ENCODE measurements at places on chromosomes 6 and 20.
A peak's percentile ranks its signal among the peaks of the same experiment; 100 is the strongest.

GRCh38 chr20:39661833-39662232 is 699.7 kb downstream of the DHX35 start:
- peak; percentile 76 for DNase-seq

GRCh38 chr6:3075772-3076113 is 7.4 kb downstream of the RIPK1 start:
- DNase-seq, result no peak

DNA sequence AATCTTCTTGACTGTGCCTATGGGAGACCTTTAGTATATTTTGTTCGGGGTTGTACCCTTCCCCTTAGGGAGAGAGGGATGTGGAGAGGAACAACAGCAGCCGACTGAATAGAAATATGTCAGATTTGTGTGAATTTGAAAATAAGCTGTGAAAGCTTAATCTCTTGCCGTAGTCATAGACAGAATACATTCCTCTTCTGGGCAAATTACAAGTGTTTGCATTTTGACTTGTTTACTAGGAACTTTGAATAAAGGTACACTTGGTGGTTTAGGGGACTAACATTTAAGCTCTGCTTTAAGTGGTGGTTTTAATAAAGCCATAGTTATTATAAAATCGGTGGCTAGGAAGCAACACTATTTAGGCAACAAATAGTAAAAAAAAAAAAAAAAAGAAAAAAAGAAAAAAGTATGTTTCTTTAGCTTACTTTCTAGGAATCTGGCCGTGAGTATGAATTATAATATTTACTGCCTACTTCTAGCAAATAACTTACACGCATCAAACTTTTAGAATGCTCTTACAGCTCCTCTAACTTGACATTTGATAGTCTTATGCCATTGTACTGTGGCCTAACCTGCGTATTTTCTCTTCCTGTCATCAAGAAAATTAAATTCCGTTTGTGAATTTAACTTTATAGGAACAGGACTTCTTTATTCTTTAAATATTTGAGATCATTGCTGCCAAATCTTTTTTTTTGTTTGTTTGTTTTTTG is 65.1 kb downstream of the ZBTB2 start:
- DNase-seq, result no peak

GRCh38 chr6:127279815-127280214 is 13.2 kb downstream of the RNF146 start:
- DNase-seq, result no peak

- DNase-seq, result no peak
Measured at GRCh38 chr20:62061851-62062423, 3.7 kb downstream of the TAF4 start.

GRCh38 chr6:168990019-168990751 is 263.5 kb downstream of the THBS2 start:
- DNase-seq, result no peak

- DNase-seq, result no peak
Measured at GRCh38 chr20:62723768-62724450, 15.3 kb downstream of the NTSR1 start.

DNA sequence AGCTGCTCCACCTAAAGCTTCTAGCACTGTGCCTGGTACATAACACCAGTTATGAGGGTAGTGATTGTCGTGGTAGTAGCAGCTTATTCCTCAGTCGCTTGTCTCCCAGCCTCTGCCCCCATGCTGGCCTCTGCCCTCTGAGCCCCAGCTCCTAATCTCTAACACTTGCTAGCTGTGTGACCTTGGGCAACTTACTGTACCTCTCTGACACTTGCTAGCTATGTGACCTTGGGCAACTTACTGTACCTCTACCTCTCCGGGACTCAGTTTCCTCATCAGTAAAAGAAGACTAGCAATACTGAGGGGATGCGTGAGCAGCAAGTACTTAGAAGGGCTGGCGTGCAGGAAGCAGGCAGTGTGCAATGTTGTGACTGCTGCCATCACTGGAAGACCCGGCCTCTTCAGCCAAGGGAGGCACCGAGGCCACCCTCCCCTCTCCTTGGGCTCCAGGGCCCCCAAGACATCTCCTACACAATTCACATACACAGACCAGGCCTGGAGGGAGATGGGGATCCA is 9.9 kb downstream of the MDFI start:
- DNase-seq, result no peak

GRCh38 chr6:159817951-159818739 is 18.1 kb downstream of the PNLDC1 start:
- DNase-seq, result no peak

DNA sequence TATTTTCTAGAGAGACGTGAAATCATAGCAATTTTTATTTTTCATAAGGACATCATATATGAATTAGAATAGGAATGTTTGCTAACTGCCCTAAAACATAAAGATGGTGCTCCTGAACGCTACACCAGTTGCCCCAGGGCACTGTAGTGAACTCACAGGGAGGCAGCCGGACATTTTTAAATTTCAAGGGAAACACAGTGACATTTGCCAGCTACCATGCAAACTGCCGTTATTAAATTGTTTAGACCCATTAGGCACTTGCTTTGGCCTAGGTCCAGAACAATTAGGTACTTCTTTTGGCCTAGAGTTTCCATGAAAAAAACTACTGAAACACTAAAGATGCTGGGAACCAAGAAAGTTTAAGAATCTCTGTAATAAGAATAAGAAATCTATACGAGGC is 24.9 kb upstream of the CFAP206 start:
- DNase-seq, result no peak

- DNase-seq, result no peak
Measured at GRCh38 chr6:88074791-88075190, 27.1 kb downstream of the SPACA1 start.

- DNase-seq, result no peak
Measured at GRCh38 chr6:100126790-100127484, 132.9 kb upstream of the MCHR2 start.

DNA sequence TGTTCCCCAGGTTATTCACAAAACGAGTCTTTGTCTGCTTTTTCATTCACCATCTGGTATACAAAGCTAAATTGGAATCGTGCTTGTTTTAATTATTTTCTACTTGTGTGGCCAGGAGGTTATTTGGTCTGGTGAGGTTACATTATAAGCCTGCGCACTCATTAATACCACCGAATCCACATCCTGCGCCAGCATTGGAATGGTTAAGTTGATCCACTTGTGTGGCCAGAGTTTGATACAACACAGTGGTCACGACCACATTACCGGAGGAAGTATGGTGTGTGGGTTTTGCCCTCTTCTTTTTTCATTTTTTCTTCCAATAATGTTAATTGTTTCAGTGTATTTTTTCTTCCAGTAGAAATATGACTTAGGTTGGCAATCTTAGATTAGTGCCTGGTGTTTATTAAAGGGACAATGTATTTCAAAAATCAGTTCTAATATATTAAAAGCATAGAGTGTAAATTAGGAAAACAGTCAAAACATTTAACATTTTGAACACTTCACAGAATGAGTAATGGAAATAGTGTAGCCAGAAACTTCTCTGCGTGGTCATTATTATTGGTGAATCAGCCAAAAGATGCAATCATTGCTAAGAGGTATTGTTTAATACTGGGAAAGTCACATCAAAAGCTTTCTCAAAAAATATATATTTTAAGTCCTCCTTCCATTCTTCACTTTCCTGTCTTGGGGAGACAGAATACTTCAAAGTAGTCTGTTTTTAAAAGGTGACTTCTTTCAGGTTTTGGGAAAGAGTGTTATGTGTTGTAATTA is 84.5 kb downstream of the JARID2 start:
- DNase-seq, result no peak

DNA sequence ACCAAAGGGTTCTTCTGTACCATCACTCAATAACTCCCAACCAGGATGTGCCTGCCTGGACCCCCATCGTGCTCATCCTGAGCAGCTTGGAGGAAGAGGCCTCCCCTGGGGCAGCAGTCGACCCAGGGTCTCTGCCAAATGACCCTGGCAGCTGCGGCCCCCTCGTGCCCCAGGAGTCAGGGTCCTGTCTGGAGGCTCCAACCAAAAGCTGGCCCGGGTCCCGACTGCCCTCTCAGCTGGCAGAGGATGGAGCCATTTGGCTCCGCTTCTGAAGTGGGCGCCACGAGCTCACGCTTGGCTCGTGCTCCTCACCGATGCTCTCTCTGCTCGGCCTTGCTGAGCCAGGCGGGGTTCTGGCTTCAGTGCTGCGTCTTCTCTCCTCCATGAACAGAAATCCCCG is 56.8 kb downstream of the TFAP2C start:
- no peak for DNase-seq

- DNase-seq, result no peak
Measured at GRCh38 chr6:142784344-142784743, 160.6 kb downstream of the HIVEP2 start.

- DNase-seq, result peak; percentile 13
Measured at GRCh38 chr20:52410731-52411234, 219.2 kb upstream of the ZFP64 start.

GRCh38 chr20:59673998-59674445 is 69.7 kb downstream of the PHACTR3 start:
- DNase-seq, result no peak

GRCh38 chr20:34155836-34156235 is 43.8 kb upstream of the EIF2S2 start:
- no peak for DNase-seq

GRCh38 chr6:12593771-12594529 is 122.6 kb upstream of the PHACTR1 start:
- no peak for DNase-seq

DNA sequence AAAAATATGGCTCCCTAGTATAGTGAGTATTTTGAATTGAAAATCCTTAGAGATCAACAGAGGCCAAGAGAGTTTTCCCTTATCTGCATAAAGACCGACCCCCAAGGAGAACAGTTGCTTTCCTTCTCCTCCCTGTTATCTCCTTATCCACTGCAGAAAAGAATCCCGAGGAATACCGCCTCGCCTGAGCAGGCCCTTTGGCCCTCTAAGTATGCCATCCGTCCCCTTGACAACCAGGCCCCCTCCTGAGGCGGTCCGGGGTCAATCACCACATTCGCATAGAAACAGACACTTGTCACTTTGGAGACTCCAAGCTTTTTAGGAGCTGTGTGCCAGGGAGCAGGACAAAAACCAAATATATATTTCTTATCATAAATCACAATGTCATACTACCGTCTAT is 15.9 kb upstream of the GGTLC1 start:
- DNase-seq, result no peak

GRCh38 chr6:142700032-142700431 is 244.9 kb downstream of the HIVEP2 start:
- DNase-seq, result no peak

DNA sequence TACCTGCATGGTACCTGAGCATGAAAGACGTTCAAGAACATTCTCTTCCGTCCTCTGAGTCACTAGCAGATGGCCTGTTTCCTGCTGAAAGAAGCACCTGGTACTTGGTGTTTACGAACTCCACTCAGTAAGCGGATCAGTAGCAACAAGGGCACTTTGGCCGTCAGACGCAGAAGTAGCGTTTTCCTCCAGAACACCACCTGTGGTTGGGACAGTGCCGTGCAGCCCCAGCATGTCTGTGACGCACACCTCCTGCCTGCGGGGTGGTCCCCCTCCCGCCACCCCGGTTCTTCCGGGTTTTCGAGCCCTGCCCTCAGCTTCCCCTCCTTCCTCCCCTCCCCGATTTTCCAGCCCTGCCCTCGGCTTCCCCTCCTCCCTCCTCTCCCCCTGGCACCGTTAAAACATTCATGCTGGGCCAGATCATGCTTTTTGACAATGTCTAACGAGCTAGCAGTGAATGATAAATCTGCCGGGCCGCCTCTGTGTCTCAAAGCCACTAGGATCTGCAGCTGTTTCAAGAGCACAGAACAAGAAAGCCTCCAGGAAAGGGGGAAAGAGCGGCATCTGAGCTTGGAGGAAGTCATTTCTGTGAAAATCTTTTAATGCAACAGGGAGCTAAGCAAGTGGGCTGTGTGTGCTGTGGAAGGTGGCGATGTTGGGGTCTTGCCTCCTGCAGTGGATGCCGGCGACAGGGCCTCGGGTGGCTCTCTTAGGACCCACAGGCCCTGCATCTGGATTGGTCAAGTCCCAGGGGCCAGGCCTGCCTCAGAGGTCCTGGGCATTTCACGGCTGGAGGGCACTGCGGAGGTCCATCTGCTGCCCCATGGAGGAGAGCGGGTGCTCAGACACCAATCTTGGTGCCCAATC is 207.9 kb downstream of the ERMARD start:
- no peak for DNase-seq

- no peak for DNase-seq
Measured at GRCh38 chr20:14410869-14411555, 73.6 kb upstream of the FLRT3 start.

DNA sequence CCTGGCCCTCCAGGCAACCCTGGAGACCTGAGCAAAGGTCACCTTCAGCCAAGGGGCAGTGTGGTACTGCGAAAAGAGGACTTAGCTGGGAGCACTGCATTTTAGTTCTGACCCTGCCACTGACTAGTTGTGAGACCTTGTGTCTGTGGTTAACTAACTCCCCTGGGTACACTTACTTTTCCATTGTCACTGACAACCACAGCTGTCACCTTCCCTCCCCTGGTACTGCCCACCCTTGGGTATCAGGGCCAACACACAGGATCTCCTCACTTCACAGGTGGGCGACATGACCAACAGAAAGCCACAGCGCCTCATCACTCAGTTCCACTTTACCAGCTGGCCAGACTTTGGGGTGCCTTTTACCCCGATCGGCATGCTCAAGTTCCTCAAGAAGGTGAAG is 21.6 kb upstream of the GNRH2 start:
- no peak for DNase-seq

DNA sequence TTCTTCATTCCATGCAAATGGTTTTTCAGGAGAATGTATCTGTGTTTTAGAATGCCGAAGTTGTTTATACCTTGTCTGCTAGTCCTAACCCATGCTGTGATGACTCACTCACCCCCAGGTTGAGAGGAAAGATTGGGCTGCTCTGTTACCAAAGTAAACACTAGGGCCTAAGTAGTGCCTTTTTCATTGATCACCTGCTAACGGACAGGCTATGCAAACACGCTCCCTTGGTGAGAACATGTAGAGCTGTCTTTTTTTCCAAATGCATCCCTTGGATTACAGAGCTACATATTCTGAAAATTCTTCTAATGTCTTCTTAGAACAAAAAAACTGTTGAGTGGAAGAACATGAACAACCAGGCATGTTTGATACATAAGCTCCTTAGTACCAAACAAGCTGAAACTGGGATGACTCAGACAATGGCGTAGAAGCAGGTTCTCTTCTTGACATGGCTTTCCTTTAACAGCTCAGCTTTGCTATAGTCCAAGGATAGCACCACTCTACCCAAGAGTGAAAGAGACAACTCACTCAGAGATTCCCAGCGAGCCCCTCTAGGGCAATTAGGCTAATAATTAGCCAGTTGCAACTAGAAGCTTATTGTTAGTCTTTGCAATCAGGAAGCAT is 20.5 kb downstream of the PERP start:
- DNase-seq, result no peak
